ENCODE measurements at places on chromosomes 1 and 21. TPM values are rescaled to one million over a fixed set of nuclear protein-coding genes. Genes with fewer than 3 reads are reported as not detected.

DNA sequence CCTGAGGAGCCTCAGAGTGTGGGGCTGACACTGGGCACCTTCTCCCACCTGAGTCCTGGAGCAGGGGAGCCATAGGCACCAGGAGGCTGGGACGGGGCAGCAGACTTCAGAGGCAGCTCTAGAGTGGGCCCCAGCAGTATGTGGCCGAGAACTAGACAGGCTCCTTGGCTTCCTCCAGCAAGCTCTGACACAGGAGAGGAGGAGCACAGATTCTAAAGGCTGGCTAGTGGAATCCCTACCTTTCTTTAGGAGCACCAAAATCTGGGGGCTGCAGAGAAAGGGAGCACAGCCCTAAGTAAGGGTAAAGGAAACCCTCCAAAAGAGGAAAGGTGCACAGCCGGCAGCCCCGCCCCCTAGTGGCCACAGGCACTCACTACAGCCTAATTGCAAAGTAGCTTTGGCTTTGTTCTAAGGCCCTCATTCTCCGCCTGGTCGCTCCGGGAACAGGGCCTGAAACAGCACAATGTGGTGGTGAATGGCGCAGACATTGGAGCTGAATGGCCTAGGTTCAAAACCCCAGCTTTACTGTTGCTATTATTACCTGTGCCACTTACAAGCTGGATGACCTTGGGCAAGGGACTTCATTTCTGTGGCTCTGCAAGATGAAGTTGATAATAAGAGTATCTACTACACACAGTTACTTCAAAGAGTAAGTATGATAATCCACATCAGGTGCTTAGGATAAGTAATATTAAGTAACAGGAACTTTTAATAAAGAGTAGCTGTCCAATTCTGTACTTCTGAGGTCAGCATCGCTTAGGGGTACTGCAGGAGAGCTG lies 8.8 kb upstream of the GUCA2A start:
- DNase-seq, result peak; percentile 81

The EFCAB7 gene
- total RNA-seq, result 8.9 TPM

The SPATA17 gene
- total RNA-seq, result 1.4 TPM

- no peak for DNase-seq
Measured at GRCh38 chr1:243287652-243288051, 31.8 kb downstream of the SDCCAG8 start.

GRCh38 chr1:67787746-67788145 lies 45.5 kb downstream of the GNG12 start:
- DNase-seq, result no peak

DNA sequence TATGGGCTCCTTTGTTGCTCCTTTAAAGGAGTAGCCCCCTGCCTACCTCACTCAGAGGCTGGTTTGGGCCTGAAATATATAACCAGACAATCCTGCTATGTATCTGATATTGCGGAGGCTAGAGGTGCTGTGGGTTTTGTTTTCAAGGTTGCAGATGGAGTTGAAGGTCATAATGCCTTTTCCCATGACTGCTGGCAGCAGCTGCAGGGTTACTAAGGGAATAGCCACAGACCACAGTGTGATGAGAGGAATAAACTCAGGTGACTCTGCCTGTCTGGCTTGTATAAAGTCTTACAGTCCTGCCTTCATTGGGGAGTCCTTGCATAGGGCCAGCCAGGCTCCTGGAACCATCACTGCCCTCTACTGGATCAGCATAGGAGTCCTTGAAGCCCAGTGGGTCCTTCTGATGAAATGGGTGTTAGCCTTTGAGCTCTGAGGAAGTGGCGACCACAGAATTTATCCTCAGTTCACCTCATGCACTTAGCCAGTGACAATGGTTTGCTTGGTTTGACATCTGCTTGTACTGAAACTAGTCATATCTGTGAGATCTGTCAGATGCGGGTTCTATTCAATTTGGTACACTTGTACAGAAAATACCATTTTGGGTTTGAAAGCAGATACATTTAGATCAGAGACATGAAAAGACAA lies 174.4 kb upstream of the HMCN1 start:
- DNase-seq, result peak; percentile 42

DNA sequence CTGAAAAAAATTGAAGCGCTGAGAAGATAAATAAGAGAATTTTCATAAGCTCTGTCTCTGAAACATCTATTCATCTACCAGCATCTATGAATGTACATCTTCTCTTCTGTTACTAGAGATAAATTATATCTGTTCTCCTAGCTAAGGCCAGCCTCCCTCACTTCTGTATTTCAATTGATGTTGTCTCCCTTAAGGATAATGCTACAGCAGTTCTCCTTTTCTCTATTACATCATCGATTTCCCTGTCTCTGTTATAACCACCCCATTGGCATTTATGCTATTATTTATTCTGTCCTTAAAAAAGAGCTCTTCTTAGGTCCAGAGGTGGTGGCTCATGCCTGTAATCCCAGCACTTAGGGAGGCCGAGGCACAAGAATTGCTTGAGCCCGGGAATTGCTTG lies 42.9 kb upstream of the TMCO2 start:
- DNase-seq, result no peak

- no peak for DNase-seq
Measured at GRCh38 chr1:145994391-145995120, 1.8 kb downstream of the TXNIP start.

The BRDT gene
- not detected for total RNA-seq

The CFH gene
- 33.6 TPM for total RNA-seq

The CCDC17 gene
- total RNA-seq, result 1.0 TPM

The CD34 gene
- total RNA-seq, result 72.5 TPM

The SH2D1B gene
- 0.16 TPM for total RNA-seq

DNA sequence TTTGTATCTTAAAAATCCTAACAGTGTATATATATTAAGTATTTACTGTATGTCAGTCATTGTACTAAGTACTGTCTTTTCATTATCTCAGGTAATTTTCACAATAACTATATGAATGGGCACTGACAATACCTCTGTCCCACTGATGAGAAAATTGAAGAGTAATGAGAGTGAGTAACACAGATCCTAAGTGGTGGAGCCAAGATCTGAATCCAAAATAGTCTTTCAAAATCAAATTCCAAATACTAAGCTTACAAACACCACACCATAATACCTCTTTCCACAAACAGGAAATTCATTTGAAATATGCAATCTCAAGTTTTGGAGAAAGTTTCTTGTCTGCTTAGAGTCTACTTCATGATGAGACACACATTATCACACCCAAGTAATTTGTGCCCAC lies 105.9 kb upstream of the EDEM3 start:
- DNase-seq, result no peak

All from Right ventricle myocardium superior (tissue), 1 donor.